Activated T-cell treated with anti-CD3 and anti-CD28 coated beads for 48 hours (primary cell): ENCODE measurements at places on chromosomes 12 and 14.

- no peak for DNase-seq
Measured at GRCh38 chr14:31657917-31658316, 96.7 kb downstream of the NUBPL start.

GRCh38 chr12:100753837-100754236, 40.7 kb upstream of the ANO4 start:
- DNase-seq = no peak

GRCh38 chr12:63079791-63080502, 71.1 kb downstream of the AVPR1A start:
- DNase-seq = no peak

DNA sequence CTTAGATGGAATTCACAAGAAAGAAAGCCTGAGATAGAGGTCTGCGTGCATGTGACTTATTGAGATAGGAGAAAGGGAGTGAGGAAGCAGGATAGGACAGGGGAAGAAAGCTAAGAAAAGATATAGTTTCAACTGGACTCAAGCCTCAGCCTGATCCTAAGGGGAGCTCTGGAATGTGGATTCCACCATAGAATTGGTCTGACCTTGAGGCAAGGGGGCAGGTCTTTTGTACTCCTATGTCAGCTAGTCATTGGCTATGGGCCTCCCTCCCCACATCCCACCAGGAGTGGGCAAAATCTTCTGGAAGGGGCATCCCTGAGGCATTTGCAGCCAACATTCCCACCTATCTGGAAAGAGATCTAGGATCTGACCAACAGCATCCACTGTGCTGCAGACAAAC, 88.5 kb upstream of the HSPB8 start:
- DNase-seq = no peak

DNA sequence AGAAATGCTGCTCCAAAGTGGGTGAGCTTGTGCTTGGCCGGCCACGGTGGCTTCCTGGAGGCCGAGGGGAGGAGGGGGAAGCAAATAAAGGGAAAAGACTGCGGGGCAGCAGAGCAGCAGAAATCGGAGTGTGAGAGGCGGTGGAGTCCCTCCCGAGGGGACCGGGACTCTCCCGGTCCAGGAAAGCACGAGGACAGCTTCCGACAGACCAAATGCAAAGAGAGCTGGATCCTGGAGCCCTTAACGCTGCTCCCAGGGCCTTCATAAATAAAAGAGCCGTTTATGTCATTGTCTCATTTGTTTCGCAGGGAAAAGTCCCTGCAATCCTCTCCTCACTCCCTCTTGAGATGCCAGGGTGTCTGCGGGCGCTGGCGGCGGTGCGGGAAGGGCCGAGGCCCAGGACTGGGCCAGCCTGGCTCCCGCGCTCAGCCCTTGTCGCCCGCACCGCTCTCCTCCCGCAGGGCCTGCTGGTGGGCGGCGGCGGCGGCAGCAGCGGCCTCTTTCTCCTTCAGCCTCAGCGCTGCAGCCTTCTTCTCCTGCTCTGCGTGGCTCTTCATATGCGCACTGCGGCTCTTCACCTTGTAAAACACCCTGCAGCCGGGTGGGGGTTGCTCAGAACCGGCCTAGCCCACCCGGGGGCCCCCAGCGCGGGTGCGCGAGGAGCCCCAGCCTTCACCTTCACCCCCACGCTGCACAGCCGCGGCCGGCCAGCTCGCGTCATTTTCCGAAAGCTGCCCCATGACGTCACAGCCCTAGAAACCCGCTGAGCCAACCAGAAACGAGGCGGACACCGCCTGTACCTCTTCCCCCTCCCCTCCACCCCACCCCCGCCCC, 4.5 kb upstream of the PNMA1 start:
- no peak for DNase-seq

- DNase-seq = no peak
Measured at GRCh38 chr14:47526591-47527244, 148.7 kb downstream of the MDGA2 start.

GRCh38 chr14:77804592-77804991, 4.7 kb downstream of the ADCK1 start:
- peak; percentile 18 for DNase-seq

- no peak for DNase-seq
Measured at GRCh38 chr12:105995961-105996431, 142.8 kb downstream of the NUAK1 start.

DNA sequence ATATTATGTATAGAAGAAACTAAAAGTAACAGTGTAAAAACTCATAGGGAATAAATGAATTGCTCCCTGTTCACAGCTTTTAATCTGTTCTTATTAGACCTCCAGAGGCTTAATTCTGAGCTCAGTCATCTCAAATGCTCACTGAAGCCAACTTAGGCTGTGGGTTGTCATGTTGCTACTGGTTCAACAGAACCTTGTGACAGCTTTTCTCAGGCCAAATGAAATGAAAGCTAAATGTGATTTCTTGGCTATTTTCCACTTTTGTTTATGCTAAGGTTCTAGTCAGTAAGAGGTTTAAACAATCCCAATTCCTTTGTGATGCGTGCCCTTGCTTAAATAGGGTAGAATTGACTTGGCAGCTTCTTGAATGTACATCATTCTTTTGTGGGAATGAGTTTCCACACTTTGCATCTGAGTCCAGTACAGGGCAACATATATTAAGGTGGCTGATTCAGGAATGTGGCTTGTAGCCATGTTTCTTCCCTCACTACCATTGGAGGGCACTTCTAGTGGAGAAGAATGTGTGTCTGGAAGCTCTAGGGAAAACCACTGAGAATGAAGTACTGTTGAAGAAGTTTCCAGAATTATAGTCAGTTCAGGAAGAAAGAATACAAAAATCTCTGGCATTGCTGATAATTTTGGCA, 156.4 kb downstream of the NEDD1 start:
- DNase-seq = no peak

- no peak for DNase-seq
Measured at GRCh38 chr12:68391937-68392336, 59.8 kb upstream of the MDM1 start.

DNA sequence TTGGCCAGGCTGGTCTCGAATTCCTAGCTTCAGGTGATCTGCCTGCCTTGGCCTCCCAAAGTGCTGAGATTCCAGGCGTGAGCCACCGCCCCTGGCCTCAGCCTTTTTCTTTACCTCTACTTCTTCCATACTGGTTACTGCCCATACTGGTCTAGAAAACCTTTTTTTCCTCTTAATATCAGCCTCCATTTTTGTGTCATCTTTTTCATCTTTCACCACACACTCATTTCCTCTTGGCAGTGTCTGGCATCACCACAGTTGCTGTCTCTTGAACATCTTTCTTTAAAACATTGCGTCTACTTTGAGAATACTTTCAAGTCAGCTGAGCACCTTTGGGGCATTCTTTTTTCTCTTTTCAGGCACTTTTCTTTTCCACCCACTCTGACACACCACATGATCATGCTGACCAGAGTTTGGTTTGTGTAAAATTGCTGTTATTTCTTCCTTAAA, 32.7 kb downstream of the DDX47 start:
- no peak for DNase-seq

- DNase-seq = peak; percentile 12
Measured at GRCh38 chr12:94560431-94561221, 89.7 kb downstream of the TMCC3 start.

DNA sequence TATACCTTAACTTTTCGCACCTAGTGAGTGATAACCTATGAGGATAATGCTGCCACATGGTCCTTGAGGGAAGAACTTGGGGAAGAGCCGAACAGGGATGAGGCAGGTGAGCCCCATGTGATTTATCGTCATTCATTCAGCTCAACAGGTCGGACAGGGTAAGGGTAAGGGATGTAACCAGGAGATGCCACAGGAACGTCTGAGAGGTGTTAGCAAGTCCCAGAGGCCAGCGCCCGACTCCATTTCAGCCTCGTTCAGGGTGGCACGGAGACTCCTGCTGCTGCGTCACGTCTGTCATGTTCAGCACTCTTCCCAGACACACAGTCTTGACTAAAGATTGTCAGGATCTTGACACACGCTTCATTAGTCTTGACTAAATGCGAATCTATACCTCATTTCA, 23.4 kb upstream of the TIGAR start:
- no peak for DNase-seq

- no peak for DNase-seq
Measured at GRCh38 chr12:52093346-52093745, 13.8 kb downstream of the SMIM41 start.

GRCh38 chr12:39990122-39991101, 115.5 kb downstream of the SLC2A13 start:
- peak; percentile 43 for DNase-seq

GRCh38 chr14:61925043-61925442, 162.8 kb downstream of the SNAPC1 start:
- no peak for DNase-seq

DNA sequence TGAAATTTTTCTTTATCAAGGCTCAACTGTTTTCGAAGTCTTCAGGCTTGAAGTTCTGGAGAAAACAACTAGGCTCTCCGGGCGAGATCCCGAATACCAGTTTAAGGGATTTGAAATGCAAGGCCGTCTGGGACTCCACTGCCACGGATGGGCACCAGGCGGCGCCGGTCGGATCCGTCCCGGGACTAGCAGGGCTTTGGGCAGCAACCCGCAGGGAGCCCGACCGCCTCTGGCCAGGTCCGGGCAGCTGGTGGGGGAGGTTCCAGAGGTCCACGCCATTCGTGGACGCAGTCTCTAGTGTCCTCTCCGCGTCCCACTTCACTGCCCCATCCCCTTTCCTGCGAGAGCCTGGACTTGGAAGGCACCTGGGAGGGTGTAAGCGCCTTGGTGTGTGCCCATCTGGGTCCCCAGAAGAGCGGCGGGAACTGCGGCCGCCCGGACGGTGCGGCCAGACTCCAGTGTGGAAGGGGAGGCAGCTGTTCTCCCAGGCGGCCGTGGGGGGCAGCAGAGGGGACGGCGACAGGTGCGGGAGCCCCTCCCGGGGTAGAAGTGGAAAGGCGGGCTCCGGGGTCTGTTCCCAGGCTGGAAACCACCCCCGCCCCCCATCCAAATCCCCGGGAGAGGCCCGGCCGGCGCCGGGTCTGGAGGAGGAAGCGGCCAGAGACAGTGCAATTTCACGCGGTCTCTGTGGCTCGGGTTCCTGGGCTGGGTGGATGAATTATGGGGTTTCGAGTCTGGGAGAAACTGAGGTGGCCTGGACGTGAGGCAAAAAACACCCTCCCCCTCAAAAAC, 838 bp upstream of the ERBB3 start:
- DNase-seq = peak; percentile 49
